NCI-H82 (cell line): ENCODE measurements at places on chromosomes 3 and 15.

DNA sequence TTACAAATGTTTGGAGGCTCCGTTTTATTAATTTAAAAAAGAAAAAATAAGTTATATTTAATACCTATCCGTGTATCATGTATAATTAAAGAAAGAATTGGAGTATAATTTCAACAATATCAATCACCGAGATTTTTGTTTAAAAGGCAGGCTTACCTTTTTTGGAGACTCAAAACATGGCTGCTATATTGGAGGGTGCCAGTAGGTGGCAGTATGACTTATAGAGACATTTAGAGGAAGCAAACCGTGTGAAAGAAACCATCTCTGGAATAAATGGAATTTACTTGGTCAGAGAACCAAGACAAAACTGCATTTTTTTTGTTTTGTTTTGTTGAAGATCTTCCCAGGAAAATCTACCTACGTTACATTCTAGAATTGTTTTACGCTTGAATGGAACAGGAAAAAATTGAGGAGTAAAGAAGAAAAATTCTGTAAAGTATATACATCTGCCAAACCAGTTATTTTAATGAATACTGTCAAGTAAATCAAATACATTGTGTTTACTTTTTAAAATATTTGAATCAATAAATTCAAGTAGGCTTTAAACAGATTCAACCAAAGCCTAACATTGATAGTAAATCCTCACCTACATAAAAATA lies 802.6 kb upstream of the ALCAM start:
- peak; percentile 77 for DNase-seq

DNA sequence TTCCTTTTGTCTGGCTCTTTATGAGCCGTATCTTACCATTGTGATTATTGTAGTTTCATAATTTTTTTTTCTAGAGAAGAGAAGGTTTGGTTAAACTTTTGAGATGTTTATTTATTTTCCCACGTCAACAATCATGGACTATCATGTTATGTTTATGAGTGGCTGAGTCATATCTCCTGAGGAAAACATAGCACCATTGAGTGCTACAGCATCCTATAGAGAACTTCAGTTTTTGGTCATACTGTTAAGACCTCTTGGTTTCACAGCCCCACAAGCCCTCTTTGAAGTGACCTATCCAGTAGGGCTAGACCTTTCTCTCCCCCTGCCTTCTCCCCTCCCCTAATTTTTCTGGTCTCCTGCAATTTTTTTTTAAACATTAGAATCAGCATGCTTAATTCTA lies 20.8 kb downstream of the PIK3CA start:
- no peak for DNase-seq

- no peak for DNase-seq
These were observed 246.6 kb downstream of the IL20RB start for GRCh38 chr3:137204409-137204808.

DNA sequence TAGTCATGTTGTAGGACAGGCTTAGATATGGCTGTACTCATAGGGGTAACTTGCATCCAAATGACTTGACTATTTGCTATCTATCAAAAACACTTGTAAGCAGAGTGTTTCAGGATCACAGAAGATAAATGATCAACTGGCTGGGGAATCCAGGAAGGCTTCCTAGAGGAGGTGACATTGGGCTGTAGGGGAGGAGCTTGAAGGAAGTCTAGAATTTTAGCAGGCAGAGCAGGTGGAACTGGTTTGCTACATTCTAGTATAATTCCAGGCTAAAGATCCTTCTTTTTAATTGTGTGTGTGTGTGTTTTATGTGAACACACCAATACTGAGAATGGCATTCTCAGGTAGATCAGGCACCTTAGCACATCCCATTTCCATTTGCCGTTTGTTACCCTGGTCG lies 380.3 kb downstream of the MCTP2 start:
- no peak for DNase-seq

DNA sequence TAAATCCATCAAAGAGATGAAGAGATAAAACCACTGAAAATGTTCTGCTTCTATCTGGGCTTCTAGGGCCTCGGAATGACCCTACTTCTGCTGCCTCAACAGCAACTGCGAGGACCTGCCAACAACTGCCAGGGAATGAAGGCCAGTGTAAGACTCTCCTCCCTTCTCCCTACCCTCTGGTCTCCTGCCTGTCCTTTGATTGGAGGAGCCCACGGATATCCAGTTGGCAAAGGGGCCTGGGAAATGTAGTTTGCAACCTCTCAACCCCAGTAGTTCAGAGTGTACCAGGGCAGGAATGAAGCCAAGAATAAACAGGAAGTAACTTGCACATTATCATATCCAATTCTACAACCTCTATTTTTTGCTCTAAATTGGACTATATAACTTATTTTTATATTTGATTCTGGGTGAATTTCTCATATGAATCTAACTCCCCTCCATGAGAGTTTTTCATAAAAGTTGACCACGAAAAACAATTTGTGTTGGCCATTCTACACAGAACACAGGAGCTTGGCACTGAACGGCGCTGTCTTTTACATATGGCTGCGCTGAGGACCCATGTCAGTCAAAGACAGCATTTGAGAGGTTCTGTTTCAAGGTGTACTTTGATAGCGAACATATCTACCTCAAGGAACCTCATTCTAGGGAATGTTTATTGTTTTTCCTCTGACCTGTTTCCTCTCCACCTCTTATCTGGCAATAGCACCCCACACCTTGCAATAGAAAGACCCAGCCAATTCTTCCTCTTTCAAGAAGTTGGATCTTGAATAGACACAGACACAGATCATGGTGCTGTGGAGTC lies 91.1 kb upstream of the RNF7 start:
- peak; percentile 88 for DNase-seq

DNA sequence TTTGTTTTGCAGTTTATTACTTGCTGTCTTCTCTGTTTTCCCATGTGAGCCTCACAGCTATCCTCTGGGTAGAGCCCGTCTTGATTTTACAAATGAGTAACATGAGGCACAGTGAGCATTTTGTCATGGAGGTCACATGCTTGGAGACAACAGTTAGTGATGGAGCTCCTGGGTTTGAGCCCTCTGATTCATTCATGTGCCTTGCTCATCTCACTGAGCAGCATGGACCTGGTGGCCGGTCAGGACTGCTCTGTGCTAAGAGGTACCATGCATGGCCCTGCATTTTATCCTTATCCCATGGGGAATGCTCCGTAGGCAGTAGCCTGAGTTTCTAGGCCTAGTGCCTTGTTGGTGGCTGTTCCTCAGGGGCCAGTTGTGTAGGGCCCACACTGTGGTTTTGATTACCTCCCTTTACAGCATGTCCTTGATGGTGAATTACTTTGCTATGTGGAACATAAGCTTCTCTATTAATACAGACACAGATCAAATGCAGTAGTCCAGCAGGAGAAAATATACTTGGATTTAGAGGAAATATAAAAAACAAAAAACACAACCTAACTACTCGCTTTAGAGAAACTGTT lies 35.6 kb downstream of the MAP2K5 start:
- no peak for DNase-seq

DNA sequence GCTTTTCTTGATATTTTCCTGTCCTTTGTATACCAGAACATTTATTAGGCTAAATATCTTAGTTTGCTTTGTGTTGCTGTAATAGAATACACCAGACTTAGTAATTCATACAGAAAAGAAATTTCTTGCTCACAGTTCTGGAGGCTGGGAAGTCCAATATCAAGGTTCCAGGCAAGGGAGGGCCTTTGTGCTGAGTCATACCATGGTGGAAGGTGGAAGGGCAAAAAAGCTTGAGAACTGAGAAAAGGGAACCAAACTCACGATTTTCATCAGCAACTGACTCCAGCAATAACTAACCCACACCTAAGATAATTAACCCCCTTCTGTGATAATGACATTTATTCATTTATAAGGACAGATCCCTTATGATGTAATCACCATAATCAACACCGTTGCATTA lies 496.9 kb upstream of the SUCLG2 start:
- DNase-seq, result no peak
